ENCODE measurements at places on chromosomes 1 and 21. TPM values are rescaled to one million over a fixed set of nuclear protein-coding genes. Genes with fewer than 3 reads are reported as not detected.

- no peak for DNase-seq
These were observed 251.2 kb downstream of the TRABD2B start for GRCh38 chr1:47745715-47746609.

Gene RNF223
- total RNA-seq = 0.55 TPM

Gene TSSK3
- 2.5 TPM for total RNA-seq

Gene ARHGAP29
- 66.5 TPM for total RNA-seq

Gene LORICRIN
- total RNA-seq = not detected

Measured in upper lobe of right lung (tissue), 1 donor.